ENCODE measurements at places on chromosomes 3 and 15.

- DNase-seq: no peak
Observed at GRCh38 chr15:101543026-101543390, 53.5 kb upstream of the PCSK6 start.

DNA sequence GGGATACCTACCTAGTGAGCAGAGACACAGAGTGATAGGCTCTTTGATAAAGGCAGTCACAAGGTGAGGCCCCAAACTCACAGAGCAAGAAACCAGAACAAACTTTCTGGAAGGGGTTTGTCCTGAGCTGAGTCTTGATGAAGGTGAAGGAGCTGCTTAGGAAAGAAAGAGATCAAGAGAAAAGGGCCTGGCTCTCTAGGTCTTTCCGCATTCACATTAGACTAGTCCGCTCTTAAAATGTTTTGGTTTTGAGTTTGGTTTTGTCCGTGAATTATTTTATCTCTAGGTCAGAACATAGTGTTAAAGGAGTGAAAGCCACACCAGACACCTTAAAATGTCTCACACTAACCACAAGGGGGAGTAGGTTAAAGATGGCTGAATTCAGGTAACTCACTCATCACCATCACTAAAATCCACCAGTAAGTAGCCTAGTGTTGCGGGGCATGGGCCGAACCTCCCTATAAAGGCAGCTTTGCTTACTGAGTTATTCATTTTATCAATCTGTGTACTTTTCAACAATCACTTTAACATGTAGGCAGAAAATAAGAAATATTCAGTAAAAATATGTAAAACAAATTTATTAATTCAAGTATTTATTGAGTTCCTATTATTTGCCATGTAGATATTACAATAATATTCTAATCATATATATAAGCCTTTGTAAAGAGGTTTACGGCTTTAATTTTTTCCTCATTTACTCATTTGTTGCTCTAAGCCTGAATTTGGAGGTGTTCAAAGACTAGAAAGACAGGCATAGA lies 121.5 kb upstream of the TSC22D2 start:
- peak; percentile 78 for DNase-seq

GRCh38 chr3:107953722-107954121 lies 137.1 kb downstream of the CD47 start:
- peak; percentile 73 for DNase-seq

- no peak for DNase-seq
Observed at GRCh38 chr15:35499723-35500122, 46.2 kb downstream of the DPH6 start.

DNA sequence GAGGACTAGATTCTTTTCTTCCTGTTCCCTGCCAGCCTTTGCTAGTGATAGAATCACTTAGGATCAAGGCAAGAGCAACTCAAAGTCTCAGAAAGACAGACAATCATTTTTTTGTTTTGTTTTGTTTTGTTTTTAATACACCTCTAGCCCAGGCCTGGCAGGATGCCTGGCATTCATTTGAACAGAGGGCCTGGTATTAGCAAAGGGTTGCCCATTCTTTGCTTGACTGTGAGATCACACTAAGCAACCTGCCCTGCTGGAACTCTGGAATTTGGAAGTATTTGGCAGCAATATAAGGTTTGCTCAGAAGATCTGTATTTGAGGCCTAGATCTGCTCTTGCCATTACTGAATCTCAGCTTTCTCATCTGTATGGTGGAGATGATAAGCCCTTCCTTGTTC lies 21.8 kb upstream of the ATP13A5 start:
- no peak for DNase-seq

All from hematopoietic multipotent progenitor cell treated with erythropoietin and hydrocortisone succinate and interleukin-3 and kit ligand, for 6 days (in vitro differentiated cells).